ENCODE measurements at places on chromosomes 5 and 9.

- no peak for DNase-seq
Measured at GRCh38 chr5:127210042-127210441, 80.6 kb upstream of the MEGF10 start.

- no peak for DNase-seq
Measured at GRCh38 chr9:29514336-29514735, 1941.1 kb upstream of the C9orf72 start.

DNA sequence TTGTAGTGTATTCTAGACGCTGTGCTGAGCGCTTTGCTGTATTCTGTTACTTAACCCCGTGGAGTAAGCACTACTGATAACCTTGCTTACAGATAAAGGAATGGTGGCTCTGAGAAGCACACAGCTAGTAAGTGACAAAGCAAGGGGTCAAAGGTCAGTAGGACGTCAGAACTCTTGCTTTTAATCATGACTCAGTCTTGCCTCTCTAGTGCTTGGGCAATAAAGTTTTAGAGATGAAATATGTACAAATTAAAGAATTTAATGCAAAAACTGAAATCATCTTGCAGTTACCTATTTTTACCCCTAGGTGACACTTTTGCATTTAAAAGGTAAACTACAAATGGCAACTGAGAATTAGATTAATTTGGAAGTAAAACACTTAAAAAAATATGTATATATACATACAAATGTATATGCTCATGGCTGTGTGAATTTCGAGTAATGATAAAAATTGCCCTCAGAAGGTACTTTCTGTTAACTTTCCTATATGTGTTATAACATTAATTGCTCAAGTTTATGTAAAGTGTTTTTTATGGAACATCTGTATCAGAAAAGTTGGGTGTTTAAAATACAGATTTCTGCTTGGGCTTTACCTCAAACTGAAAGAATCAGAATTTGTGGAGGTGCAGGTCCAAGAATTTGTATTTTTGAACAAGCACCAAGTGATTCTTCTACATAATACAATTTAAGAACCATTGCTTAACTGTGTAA lies 175.1 kb upstream of the DAB2 start:
- DNase-seq = no peak

GRCh38 chr9:134474055-134474370 lies 147.8 kb downstream of the RXRA start:
- DNase-seq = no peak

DNA sequence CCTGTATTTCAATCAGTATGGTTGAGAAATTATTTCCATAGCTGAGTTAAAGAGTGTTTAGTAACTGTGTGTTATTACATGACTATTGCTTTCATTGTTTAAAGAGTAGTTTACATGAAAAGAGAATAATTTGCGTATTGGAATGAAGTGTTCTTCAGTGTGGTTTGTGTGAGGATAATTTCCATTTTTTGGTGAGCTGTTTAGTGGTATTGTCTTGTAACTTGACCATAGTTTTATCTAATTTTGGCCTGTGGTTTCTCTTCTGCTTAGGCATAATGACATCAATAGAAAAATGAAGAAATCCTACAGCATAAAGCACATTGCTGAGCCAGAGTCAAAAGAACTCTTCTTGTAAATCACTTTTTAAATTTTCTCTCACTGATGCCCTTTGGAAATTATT lies 151.2 kb downstream of the SNCAIP start:
- no peak for DNase-seq

DNA sequence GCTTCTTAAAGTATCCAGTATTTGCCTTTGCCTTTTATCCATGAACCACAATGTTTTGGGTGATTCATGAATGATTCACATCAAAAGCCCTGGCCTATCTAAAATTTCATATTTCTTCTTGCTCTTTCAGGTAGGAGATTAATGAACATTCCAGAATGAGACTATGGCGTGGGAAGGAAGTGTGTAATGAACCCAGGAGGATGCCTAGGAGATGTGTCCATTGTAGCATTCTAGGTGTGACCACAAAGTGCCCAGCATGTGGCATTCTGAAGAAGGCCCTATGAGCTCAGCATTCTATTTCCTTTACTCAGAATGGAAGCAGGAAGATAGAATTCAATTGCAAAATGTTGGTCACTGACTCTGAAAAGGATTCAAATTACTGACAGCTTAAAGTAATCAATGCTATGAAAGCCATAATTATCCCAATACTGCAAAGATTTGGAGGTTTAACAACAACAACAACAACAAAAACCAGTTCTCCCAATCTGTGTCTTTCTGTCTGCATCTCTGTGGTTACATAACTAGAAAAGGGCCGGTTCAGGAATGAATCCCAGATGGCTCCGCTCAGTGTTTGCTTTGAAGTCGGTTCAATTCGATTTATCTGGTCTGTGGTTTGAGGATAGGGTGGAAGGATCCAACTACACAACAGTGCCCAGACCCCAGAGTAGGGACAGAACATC lies 126.7 kb downstream of the FOXD1 start:
- DNase-seq = no peak

- DNase-seq = no peak
Measured at GRCh38 chr9:127368852-127369402, 28.0 kb upstream of the SLC2A8 start.

All from GDM1 (cell line).